Pulmonary artery endothelial cell (primary cell): ENCODE measurements at places on chromosomes 13 and 19. TPM values are rescaled to one million over a fixed set of nuclear protein-coding genes. Genes with fewer than 3 reads are reported as not detected.
A peak's percentile ranks its signal among the peaks of the same experiment; 100 is the strongest.

DNA sequence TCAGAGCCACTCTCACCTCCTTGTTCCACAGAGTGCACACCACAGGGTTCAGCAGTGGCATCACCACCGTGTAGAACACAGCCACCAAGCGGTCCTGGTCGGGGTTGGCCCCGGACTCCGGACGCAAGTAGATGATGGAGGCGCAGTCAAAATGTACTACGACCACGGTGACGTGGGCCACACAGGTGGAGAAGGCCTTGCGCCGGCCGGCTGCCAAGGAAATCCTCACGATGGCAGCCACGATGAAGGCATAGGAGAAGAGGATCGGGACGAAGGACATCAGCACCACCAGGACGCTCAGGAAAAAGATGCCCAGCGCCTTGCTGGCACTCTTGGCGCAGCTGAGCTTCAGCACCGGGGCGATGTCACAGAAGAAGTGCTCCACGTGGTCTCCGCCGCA is 33.9 kb downstream of the SYDE1 start:
- DNase-seq: no peak

DNA sequence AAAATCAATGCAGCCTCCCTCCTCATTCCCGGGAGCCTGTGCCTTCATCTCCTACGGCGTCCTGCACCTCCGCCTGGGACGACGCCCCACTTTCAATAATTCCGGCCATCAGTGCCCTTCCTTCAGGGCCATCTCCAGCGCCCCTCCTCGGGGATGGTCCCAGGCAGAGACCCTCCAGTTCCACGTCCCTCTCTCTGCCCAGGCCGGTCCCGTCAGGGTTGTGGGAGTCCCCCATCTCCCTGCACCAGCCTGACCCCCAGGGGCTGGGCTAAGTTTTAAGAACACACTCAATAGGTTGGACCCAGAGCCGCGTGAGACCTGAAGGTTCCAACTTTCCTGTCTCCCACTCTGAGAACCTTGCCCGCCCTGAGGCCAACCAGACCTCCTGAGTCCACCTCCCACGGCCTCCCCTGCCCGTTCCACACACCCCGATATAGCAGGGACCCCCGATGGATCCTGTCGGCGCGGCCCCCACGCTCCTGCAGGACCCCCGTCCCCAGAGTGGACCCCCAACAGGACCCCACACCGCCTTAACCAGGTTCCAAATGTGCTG is 646 bp downstream of the TMEM161A start:
- no peak for DNase-seq

GRCh38 chr13:73449252-73449651 is 390.4 kb downstream of the KLF5 start:
- no peak for DNase-seq

GRCh38 chr19:37468961-37469777 is at the start of gene ZNF570:
ZNF570 (plus strand) TSS chr19:37469356; CDS start chr19:37470355, 999 bp downstream.
- DNase-seq: peak; percentile 37

- no peak for DNase-seq
Observed at GRCh38 chr19:35077411-35078223, 36.1 kb downstream of the HPN start.

FOXO1 gene
- 23.5 and 25.2 TPM in 2 replicates for total RNA-seq

GRCh38 chr13:43301346-43301969 is 278.1 kb downstream of the DNAJC15 start:
- DNase-seq: no peak

GRCh38 chr19:7923295-7924191 is 2.4 kb downstream of the CTXN1 start:
- DNase-seq: no peak

PLEKHJ1 gene
- 55.3 and 63.0 TPM in 2 replicates for total RNA-seq
